ENCODE measurements at places on chromosomes 11 and 22. TPM values are rescaled to one million over a fixed set of nuclear protein-coding genes. Genes with fewer than 3 reads are reported as not detected.

Gene FAM181B
- total RNA-seq = not detected

Gene NEAT1
- total RNA-seq = 308 TPM

Gene WDR74
- total RNA-seq = 44.6 TPM

Gene IGLL5
- not detected for total RNA-seq

Gene PRODH
- 0.44 TPM for total RNA-seq

Gene OR51E2
- total RNA-seq = 0.22 TPM

Gene VSIG10L2
- not detected for total RNA-seq

Gene KCNJ1
- total RNA-seq = not detected

Gene NAALADL1
- total RNA-seq = 11.0 TPM

Gene TRIM29
- total RNA-seq = 0.57 TPM

Gene RASGRP2
- 1.0 TPM for total RNA-seq

Gene OR5A1
- not detected for total RNA-seq

Gene NXPE1
- not detected for total RNA-seq

Gene ZNF280B
- 1.6 TPM for total RNA-seq

Gene DBX1
- total RNA-seq = not detected

Gene PATE2
- total RNA-seq = not detected

Gene MYO7A
- total RNA-seq = 0.22 TPM

Gene TREH
- total RNA-seq = not detected

Gene PDE3B
- total RNA-seq = 0.14 TPM

Gene CCDC116
- total RNA-seq = 0.22 TPM

Gene MAPK12
- total RNA-seq = 41.5 TPM

Gene ANO3
- total RNA-seq = not detected

Gene CHRM4
- not detected for total RNA-seq

Gene KRTAP5-1
- total RNA-seq = not detected

Gene STT3A
- total RNA-seq = 594 TPM

Gene PPP1R14B
- 141 TPM for total RNA-seq

Gene SAA1
- not detected for total RNA-seq

Gene BARX2
- not detected for total RNA-seq

Gene SCN4B
- total RNA-seq = not detected

Gene EXT2
- total RNA-seq = 162 TPM

Gene RASL10A
- total RNA-seq = not detected

Gene NTM
- total RNA-seq = 97.8 TPM

Gene TRMT2A
- total RNA-seq = 43.1 TPM

Gene OR52A5
- not detected for total RNA-seq

Gene APOBEC3A
- total RNA-seq = not detected

Gene KDM4D
- 1.9 TPM for total RNA-seq

Gene NUDT8
- total RNA-seq = 4.6 TPM
